SK-N-MC (cell line): ENCODE measurements at places on chromosomes 1 and 21.

DNA sequence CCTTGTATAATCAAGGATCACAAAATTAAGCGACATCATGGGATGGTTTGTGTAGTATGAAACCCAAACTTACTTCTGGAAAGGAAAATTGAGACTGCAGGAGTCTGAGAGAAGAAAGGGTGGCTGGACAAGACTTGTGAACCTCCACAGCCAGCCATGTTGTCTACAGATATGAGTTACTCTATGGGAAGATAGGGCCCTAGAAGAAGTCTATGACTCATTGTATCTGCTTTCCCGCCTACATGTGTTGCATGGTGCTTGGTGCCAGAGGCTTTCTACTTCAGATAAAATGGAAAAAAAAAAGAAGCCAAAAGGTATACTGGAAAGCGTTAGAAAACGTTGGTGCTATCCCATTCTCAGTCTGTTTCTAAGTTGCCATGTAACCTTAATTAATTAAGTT lies 18.7 kb upstream of the OR6N2 start:
- DNase-seq: no peak

DNA sequence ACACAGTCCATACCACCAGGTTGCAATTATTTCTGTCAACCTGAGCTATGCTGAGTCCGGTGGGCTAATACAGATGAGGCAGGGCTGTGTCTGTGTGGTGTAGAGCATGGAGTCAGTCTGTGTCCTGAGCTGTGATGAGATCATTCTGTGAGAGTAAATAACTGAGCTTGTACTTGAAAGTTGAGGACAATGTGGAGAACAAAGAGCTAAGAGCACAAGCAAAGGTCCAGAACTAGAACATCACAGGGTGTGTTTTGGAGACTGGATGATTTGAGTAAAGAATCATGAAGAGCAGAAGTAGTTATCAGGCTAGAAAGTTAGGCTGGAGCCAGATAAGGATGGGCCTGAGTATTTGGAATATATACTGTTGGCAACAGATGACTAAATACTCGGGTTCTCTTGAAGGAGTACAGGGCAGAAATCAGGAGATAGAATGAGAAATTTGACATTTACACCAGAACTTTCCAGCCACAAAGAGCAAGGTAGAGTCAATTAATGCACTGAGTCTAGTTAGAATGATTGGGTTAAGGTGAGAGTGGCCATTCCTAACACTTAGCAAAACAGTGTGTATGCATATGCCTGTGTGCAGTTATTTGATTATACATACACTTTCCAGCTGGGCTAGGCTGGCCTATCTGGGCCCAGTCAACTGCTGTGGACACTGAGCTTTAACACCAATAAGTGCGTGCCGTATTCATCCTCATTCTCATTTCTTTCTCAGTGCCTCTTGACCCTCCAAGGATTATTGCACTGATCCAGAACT lies 48.8 kb downstream of the LEPR start:
- DNase-seq: no peak

GRCh38 chr1:12548973-12549459 lies 69.0 kb downstream of the DHRS3 start:
- no peak for DNase-seq

DNA sequence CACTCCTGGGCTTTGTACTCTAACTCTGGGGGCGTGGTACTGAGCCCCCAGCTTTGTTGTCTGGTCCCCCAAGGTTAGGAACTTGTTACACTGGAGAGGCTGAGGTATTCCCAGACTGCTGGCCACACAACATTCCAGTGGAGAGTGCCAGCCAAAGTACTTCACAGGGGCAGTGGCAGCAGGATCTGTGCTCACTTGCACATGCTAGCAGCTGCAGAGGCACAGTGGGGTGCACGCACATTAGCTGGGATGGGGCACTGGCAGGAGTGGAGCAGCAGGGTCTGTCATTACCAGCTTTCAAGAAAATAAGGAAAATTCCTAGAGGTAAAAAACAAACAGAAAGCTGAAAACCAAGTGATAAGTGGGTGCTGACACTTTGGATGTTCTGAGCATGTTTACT lies 31.0 kb downstream of the ZNF691 start:
- no peak for DNase-seq

DNA sequence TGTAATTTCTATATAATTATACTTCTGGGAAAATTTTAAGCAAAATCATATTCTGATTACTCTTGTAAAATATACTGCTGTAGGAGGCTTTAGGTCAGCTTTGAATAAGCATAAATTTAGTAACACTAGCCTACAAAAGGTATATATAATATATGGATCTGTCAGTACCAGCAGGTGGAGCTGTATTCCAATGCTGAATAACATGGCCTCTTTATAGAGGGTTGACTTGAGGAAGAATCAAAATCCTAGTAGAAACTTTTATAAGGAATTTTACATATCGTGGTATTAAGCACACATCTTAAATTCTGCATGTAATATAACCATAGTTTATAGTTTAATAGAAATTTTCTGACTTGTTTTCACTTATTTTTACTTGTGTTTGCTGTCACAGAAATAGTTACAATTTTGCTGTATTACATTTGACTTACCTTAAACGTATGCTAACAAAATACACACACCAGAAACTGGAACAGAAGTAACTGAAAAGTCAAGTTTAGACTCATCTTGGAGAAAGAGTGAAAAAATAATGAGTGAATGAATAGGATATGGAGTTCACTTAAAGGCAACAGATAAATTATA lies 79.3 kb downstream of the HMCN1 start:
- peak; percentile 84 for DNase-seq

DNA sequence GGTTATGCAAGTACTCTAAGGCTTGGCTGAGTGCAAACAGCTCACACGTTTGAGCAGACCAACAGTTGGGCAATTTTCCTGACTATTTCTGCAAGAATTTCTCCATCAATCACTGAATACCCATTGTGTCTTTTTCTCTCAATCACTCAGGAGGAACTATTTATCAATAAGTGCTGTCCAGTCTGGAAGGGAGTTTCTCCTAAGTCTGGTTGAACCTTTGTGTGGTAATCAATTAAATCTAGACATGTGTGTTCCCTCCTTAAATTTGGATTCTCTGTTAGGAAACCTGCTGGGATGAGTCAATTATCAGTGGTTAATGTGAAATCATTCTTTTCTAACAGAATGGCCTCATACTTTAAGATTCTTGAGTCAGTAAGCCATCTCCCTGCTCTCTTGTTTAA lies 6.8 kb upstream of the AADACL3 start:
- no peak for DNase-seq

DNA sequence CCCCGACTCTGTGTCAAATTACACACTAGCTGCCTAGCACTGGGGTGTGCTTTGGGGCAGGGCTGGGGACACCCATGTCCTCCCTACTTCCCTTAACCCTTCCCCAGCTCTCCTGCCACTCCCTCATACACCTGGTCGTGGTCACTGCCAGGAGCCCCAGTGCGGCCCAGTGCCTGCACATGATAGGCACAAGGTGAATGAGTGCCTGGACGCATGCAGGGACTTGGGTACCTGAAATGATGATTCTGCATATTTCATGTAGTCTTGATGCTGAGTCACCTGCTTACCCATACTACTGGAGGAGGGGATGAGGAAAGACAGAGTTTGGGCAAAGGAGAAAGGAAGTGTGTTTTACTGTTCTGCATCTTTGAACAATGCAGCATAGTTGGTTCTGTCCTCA lies 1.5 kb upstream of the VANGL2 start:
- no peak for DNase-seq

DNA sequence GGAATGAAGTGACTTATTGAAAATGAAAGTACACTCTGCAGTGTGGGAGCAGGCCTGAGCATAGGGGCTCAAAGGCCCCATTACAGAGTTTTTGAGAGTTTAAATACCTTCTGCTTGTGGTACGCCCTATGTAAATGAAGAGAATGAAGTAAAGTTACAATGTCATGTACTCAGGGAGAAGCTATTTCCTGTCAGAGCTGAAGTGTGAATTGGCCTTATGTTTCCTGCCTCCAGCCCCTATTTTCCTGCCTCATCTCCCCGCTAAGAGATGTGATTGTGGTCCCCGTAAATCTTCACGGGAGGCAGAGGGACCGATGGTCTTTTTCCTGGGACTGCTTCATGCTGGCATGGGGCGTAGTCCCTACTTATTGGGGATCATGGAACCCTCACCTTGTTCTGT lies 2.5 kb upstream of the ZNF683 start:
- no peak for DNase-seq

DNA sequence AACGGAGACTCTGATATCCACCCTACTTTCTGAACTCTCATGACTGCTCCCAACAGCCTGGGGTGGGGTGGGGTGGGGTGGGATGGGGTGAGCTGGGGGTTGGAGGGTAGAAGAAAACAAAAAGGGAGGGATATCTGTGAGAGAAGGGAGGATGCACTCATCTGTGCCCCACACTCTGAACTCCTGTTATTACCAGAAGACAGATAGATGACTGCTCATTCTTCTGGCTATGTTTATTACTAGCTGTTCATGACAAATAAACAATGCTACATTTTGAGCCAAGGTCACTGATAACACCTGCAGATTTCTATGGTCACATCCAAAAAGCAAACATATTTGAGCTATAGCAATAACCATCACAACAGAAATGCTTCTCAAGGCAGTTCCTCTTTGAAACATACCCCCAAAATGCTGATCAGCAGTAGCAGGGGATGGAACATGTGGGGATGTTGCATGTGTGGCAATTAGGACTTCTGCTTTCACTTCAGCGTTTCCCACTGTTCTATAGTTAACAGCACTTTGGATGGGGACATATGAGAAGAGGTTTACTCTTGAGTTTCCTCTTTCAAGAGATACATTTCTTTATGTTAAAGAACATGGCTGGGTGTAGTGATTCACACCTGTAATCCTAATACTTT lies 43.3 kb downstream of the GPR3 start:
- DNase-seq: no peak

GRCh38 chr21:15441060-15441493 lies 288.7 kb upstream of the USP25 start:
- DNase-seq: no peak

DNA sequence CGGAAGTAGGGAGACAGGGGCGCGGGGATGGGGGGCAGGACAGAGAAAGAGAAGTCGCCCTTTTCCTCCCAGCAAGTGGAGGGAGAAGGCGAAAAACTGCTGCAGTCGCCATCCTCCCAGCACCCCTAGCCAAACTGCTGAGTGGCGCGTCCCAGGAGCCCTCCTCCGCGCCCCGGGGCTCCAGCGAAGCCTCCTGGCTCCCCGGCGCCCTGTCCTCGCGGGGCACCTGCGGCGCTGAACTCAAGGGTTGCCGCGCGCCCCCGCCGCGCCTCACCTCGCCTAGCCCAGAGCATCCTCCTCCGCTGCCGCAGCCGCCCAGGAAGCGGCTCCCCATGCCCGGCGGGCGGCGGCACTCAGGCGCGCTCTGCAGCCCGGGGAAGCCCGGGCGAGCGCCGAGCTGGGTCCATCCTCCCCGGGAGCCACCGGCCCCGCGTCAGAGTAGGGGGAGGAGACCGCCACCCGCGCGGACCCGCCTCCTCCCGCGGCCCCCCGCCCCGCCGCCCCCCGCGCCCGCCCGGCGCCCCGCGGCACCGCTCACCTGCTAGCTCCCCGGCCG lies at the start of gene DAB1:
Gene DAB1 (minus strand): TSS at position 405 of the 556 bp plus-strand sequence. CDS start 133,030 bp downstream, outside the sequence.
- no peak for DNase-seq

- DNase-seq: no peak
Observed at GRCh38 chr1:86445919-86446318, 21.9 kb downstream of the CLCA2 start.
